ENCODE measurements at places on chromosomes 5 and 9.

DNA sequence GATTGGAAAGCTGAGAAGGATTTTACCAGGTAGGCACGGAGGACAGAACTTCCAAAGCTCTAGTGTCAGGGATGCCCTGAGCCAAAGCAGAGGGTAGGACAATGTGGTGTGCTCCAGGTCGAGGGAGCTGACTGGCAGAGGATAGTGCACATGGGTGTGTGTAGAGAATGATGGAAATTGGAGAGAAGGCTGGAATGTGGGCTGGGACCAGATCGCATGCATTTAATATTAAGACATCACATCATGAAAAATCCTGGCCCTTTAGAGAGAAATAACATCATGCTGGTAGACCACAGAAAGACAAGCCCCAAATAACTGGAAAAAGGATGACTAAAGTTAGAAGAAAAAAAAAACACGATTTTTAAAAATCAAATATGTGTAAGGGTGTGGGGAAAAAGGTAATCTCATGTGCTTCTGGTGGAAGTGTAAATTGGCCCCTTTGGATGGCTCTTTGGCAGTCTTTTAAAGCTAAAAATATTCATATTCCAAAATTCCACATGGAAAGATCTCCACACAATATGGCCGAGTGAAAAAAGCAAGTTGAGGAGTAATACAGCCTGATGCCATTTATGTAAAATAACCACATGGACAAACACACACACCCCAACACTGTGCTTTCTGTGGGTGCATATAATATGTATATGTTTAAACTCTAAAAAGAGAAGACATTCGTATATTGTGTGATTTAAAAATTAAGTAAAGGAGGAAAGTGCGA, 67.0 kb upstream of the TGFBR1 start:
- DNase-seq, result no peak

GRCh38 chr9:91734371-91734981, 215.6 kb downstream of the ROR2 start:
- no peak for DNase-seq

GRCh38 chr5:38455796-38456330, 100.6 kb downstream of the LIFR start:
- no peak for DNase-seq

- DNase-seq, result no peak
Observed at GRCh38 chr5:66538126-66538525, 58.1 kb upstream of the MAST4 start.

- DNase-seq, result no peak
Observed at GRCh38 chr9:135704483-135704882, 2.5 kb downstream of the KCNT1 start.

DNA sequence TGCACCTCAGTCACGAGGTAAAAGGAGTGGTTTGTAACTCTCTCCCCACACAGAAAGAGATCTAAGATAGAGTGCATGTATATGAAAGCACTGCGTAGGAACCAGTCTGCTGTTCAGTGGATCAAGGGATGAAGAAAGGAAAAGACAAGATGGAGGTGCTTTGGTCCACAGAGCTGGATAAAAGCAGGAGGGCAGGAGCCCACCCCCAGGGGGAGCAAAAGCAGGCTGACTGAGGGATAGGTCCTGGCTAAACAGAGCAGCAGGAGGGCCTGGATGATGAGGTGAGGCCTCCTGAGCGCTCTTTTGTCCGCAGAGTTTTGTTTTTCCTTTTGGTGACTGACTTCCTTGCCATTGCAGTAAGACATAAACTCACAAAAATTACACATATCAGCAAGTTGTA, 293.5 kb upstream of the C9orf72 start:
- no peak for DNase-seq

GRCh38 chr5:160108124-160108523, 11.1 kb downstream of the PWWP2A start:
- no peak for DNase-seq

- no peak for DNase-seq
Observed at GRCh38 chr5:127849408-127849807, 146.2 kb downstream of the CCDC192 start.

DNA sequence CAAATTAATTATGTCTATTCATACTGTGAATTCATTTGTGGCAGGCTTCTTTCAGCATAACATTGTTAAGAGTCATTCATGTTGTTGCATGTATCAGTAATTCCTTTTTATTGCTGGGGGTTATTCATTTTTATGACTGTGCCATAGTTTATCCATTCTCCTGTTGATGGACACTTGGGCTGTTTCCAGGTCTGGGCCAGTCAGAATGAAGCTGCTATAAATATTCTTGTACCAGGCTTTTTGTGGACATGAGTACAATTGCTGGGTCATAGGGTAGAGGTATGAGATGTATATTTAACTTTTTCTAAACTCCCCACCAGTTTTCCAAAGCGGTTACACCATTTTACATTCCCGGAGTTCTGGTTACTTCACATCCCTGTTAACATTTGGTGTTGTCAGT, 13.6 kb downstream of the PRPF4 start:
- no peak for DNase-seq

DNA sequence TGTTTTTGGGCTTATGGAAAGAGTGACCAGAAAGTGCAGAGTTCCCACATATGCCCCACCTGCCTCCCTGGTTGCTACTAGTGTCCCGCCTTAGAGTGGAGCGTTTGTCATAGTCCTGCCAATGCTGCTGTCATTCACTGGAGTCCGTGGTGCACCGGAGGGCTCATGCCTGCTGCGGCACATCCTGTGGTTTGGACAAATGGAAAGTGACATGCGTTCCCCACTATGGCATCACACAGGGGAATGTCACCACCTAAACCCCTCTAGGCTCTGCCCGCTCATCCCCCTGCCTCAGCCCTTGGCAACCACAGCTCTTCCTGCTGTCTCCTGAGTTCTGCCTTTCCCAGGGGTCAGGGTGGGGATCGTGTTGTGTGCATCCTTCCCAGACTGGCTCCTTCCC, 29.2 kb downstream of the IRX4 start:
- no peak for DNase-seq

DNA sequence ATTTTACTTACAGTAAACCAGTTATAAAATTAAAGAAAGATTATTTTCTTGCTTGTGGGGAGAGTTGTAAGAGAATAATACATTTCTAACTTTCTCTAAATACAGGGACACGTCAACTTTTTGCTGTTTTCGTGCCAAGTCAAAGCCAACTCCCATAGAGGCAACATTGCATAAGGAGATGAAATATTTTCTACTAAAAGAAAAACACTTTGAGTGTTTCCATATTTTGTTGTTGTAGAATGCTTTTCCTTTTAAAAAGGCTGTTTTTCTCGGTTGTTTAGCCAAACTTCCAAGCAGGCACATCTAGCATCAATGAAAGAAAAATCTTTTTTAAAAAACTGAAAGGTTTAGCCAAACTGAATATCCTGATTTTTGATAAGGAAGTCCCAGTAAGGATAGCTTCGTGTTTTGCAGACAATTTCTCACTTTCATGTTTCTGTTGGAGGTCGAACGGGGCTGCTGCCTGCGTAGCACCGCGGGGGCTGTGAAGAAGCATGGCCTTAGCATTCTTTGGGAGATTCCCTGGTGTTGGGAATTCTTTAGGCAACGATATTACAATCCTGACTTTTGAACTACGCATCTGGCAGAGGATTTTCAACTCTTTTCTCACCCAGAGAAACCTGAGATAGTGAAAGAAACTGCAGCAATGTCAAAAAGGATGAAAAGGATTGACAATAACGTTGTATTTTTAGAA, 108.1 kb upstream of the FBXL7 start:
- DNase-seq, result no peak

DNA sequence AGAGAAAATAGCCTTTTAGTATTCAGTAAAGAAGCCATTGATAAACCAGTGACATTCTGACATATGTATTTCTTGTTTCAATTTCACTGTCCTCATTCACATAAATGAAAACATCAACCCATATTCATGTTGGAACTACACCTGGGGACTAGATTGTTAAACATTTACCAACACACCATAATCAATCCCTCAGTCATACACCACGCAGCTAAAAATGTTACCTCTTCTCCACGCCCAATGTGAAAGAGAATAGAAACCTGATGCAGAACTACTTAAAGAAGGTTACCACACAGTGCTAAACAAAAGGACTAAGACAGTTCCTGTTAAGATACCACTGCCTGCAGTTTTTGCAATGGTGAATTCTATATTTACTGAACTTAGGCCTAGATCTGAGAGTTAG, 518.9 kb downstream of the PRELID2 start:
- DNase-seq, result no peak

- no peak for DNase-seq
Observed at GRCh38 chr5:142426129-142427014, 101.6 kb upstream of the SPRY4 start.

DNA sequence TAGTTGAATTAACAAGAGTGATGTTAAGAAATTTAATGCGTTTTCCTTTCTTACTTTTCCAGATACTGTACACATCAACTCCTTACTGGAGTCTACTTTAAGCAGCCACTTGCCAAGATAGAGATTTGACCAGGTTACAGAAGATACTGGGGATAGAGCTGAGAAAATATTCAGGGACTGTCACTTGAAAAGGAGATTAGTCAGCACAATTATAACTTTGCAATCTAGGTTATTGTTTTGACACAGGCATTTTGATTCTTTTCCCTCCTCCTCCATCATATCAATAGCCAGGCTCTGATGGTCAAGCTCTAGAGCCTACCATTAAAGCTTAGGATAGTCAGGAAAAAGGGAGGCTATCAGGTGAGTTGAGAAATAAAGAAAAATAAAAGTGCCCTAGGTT, 345.9 kb upstream of the ITGA1 start:
- DNase-seq, result no peak

GRCh38 chr9:95273369-95274022, 44.0 kb downstream of the FANCC start:
- DNase-seq, result no peak

- no peak for DNase-seq
Observed at GRCh38 chr5:79876456-79876855, 114.6 kb downstream of the MTX3 start.

- no peak for DNase-seq
Observed at GRCh38 chr9:5805478-5805877, 27.4 kb downstream of the ERMP1 start.

- DNase-seq, result no peak
Observed at GRCh38 chr5:120361941-120362340, 102.2 kb upstream of the PRR16 start.

DNA sequence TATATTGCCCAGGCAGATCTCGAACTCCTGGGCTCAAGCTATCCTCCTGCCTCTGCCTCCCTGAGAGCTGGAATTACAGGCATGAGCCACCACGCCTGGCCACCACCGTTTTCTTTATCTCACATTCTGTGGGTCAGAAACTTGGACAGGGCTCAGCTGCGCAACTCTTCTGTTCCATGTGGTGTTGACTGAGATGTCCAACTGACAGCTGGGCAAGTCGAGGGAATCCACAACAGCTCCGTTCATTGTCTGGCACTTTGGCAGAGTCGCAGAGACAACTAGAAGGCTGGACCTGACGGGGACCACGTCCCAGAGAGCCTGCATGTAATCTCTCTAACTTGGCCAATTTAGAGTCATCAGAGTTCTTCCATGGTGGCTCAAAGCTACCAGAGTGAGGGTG, 36.2 kb upstream of the AOPEP start:
- DNase-seq, result no peak

- no peak for DNase-seq
Observed at GRCh38 chr5:18761801-18762200, 1127.5 kb downstream of the TAF11L14 start.

DNA sequence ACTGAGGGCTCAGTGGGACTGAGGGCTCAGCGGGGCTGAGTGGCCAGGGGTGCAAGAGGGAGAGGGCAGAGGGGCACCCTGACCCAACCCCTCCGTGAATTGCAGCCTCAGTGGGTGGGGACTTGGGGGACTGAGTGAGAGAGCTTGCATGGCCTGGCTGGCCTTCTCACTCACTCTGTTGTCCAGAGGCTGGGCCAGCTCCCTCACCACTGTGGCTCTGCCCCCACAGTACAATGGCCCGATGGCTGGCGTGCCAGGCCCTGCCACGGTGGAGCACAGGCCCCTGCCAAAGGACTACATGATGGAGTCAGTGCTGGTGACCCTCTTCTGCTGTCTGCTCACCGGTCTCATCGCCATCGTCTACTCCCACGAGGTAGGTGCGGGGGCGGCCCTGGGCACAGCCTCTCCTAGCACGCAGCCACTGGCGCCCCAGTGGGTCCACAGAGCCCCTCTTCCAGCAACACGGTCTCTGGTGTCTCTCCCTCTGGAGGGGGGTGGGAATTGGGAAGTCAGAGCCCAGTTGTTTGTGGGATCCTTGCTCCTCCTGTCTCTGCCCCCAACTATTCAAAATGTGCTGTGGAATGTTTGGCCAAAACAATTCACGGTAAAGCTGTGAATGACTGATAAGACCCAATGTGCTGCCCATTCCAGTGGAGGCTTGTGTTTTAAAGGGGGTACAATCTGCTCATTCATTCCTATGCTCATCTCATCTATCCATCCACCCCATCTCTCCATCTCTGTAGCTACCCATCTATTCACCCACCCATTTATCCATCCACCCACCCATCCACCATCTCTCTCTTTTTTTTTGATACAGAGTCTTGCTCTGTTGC, 10.7 kb downstream of the PRRT1B start:
- no peak for DNase-seq

- DNase-seq, result no peak
Observed at GRCh38 chr9:10697044-10697443, 84.2 kb upstream of the PTPRD start.

GRCh38 chr9:95556521-95556920, 39.8 kb upstream of the PTCH1 start:
- no peak for DNase-seq

- no peak for DNase-seq
Observed at GRCh38 chr5:153829510-153830065, 209.1 kb downstream of the FAM114A2 start.

DNA sequence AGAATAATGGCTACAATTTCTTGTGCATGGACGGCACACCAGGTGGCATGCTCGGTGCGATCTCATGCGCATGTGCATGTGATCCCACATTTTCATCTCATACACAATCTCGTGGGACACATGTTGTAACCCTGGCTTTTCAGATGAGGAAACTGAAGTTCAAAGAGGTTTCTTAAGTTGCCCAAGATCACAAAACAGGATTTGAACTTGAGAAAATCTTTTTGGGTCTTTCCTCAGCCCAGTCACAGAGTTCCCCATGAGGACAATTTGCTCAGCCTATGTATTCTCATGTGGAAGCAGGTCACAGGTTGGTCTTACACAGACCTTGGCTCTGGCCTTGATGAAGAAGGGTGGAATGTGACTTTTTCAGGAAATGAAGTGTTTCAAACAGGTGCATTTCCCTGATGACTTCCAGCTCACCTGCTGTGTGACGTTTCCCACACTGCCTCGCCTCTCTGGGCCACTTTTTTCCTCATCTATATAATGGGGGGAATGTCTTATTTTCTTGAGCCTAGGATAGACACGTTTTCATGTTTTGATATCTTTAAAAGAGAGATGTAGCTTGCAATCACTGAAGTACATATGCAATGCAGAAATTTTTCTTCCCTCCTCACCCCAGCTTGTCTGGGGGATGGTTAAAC, 7.1 kb upstream of the ORM1 start:
- no peak for DNase-seq

- no peak for DNase-seq
Observed at GRCh38 chr5:57137401-57137800, 36.5 kb upstream of the GPBP1 start.

- no peak for DNase-seq
Observed at GRCh38 chr5:169404223-169404622, 103.3 kb upstream of the SLIT3 start.

Data from AG04450 (cell line).